ENCODE measurements at places on chromosomes 2 and 18.

GRCh38 chr2:95391641-95392310, 10.7 kb upstream of the FAHD2A start:
- no peak for DNase-seq

- DNase-seq, result no peak
Measured at GRCh38 chr2:82795446-82795845, 1663.6 kb downstream of the SUCLG1 start.

DNA sequence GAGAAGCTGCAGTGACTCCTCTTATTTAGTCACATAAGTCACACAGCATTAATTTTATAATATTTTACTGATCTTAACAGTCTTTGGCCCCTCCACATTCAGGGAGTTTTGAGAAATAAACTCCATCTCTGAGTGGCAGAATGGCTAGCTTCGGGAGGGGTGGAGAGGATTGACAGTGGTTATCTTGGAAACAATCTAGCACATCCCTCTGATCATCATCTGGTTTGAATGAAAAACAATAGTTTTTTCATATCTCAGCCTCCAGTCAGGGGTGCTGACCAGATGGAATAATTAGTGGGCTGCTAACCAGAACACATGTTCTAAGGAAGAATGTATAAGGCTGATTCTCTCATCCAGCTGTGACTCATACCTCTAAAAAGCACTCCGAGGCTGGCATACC, 477.5 kb downstream of the DPP10 start:
- DNase-seq, result no peak

GRCh38 chr2:177783835-177784744, 288.5 kb downstream of the PDE11A start:
- DNase-seq, result no peak

- DNase-seq, result no peak
Measured at GRCh38 chr2:223894009-223894408, 51.1 kb downstream of the WDFY1 start.

DNA sequence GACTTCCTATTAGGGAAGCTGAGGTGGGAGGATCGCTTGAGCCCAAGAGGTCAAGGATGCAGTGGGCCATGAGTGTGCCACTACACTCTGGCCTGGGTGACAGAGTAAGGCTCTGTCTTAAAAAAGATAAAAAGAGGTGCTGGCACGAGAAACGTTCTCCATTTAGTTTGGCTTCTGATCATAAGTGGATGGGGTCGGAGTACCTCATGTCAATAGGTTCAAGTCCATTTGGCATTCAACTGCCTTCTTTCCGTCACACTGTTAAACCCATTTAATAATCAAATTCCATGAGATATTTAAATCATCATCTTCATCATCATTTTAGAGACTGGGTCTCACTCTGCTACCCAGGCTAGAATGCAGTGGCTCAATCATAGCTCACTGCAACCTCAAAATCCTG, 9.2 kb downstream of the COX7A2L start:
- DNase-seq, result no peak

- DNase-seq, result no peak
Measured at GRCh38 chr2:201148434-201148990, 32.5 kb downstream of the CFLAR start.

Measured in T1000 (cell line).